ENCODE measurements at places on chromosomes 7 and 10.

- DNase-seq = no peak
Observed at GRCh38 chr7:96426027-96426426, 104.1 kb upstream of the SLC25A13 start.

DNA sequence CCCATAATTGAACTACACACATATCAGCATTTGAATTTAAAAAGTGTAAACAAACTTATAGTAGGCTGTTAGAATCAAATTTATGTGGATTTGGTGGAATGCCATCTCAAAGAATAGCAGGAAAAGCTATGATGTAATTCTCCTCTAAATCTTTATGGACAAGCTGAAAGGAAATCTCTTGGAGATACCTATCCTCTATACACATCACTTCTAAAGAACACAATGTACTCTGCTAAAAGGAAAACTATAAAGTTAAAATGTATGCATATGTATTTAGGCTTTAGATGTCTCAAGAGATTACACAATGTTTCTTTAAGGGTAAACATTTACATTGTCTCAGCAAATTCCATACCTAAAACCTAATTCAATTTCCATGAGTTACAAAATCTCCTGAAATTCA lies 323.3 kb downstream of the CRPPA start:
- DNase-seq = no peak

GRCh38 chr7:100826514-100827329 lies 601 bp downstream of the EPHB4 start:
- DNase-seq = no peak

GRCh38 chr10:86387178-86387794 lies 20.7 kb upstream of the GRID1 start:
- no peak for DNase-seq

- peak; percentile 87 for DNase-seq
Observed at GRCh38 chr10:5293691-5294550, 70.8 kb upstream of the UCN3 start.

DNA sequence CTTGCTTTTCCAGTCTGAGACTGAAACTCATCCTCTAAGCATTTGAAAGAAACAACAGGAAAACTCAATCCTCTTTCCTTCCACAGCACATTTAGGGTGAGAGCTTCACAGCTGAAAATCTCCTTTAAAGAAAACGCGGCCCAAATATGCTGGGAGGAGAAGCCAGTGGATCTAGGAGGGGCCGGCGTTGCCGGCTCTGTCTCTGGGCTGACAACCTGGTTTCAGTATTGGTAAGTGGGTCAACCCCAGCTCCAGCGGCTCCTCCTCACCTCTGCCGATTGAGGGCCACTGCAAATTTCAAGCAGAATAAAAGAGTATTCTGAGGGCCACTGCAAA lies 75.3 kb upstream of the CPXM2 start:
- DNase-seq = no peak

DNA sequence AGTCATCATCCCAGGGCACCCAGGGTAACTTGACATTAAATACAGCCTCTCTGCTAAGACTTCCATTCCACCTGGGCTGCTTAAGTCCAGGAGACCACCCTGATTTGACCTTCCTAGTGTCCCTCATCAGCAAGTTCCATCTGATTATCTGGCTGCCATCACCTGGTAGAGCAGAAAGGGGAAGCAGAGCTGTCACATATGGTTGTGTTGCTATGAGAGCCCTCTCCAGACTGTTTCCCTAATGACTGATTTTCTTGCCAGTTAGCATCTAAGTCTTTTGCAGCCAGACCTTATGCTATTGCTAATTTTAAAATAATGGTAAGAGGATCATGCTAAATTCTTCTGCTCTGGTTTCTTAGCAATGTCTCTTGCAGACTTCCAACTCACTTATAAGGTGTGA lies 38.7 kb downstream of the KCNH2 start:
- no peak for DNase-seq

- no peak for DNase-seq
Observed at GRCh38 chr7:51180092-51180491, 136.5 kb downstream of the COBL start.

DNA sequence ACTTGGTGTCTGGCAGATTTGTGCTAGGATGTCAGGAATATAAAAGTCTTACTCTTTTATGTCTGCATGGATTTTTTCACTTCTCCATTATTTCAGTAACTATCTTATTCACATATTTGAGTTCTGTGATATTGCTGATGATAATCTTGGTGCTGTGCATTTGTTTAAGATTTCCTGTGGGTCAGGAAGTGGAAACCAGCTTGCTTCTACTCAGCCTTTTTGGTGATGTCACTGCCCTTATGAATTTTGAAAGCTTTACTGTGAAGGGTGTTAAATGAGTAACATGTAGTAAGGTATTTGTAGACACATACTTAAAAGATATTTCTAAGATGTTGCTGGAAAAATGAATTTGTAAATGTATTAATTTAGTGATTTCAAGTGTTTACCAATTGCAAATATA lies 69.5 kb upstream of the VOPP1 start:
- DNase-seq = no peak

GRCh38 chr10:117457071-117457810 lies 82.0 kb upstream of the PDZD8 start:
- no peak for DNase-seq

- peak; percentile 57 for DNase-seq
Observed at GRCh38 chr7:2019711-2020511, 212.8 kb downstream of the MAD1L1 start.

- no peak for DNase-seq
Observed at GRCh38 chr7:2913760-2914387, 69.8 kb upstream of the GNA12 start.

DNA sequence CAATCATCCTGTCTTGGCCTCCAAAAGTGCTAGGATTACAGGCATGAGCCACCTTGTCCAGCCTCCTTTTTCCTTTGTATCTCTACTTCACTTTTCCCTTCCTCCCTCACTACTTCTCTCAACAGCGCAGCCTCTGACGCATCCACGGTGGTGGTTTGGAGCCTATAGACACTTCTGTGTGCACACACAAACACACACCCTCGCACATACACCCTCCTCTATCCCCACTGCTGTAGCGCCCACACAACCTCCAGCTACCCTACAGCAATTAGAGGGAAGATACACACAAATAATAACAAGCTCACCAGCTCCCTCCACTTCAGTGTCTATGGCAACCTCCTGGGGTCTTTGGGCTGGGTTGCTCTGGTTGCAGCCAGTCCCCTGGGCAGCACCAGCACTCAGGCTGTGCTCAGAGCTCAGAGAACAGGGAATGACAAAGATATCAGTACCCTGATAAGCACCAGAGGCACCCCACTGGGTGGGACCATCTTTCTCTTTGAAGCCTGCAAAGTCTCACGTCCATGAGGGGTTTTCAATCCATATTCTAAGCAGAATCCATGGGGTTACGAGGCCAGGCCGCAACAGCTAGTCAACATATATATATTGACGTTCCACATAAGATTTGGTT lies 3.3 kb upstream of the CAMK2G start:
- DNase-seq = no peak

- DNase-seq = no peak
Observed at GRCh38 chr10:130472236-130472635, 336.0 kb downstream of the GLRX3 start.

DNA sequence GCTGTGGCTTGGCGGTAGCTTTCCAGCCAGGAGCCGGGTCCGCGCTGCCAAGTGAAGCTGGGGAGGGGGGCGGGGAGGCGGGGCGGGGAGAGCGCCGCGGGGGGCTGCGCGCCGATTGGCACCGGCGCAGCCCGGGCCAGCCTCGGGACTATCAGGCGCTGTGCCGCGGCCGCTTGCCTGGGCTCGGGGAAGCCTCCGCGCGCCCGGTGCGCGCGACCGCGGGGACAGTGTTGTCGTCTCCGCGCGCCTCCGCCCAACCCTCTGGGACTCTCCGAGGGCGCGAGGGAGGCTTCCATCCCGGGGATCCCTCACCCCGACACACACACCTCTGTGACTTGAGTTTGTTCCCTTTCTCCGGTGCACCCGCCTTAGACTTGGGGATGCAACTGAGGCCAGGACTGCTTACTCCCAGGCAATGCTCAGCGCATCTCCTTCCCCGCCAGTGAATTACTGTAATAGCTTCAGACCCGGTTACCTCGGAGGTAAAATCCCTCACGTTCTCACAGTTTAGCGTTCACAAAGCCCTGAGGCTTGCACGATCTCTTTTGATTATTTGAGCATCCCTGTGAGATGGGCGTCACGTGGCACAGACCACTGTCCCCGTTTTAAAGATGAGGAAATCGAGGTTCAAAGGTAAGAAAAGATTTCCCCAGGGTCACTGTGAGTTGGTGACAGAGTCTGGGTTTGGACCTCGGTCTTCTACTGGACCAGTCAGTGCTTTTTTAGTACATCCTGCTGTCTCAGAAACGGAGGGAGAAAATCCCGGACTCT lies at the start of gene NKX1-2:
Gene NKX1-2, minus strand, starts transcription at position 24 of the 771 bp plus-strand sequence. CDS start 92 bp downstream, outside the sequence.
- no peak for DNase-seq

DNA sequence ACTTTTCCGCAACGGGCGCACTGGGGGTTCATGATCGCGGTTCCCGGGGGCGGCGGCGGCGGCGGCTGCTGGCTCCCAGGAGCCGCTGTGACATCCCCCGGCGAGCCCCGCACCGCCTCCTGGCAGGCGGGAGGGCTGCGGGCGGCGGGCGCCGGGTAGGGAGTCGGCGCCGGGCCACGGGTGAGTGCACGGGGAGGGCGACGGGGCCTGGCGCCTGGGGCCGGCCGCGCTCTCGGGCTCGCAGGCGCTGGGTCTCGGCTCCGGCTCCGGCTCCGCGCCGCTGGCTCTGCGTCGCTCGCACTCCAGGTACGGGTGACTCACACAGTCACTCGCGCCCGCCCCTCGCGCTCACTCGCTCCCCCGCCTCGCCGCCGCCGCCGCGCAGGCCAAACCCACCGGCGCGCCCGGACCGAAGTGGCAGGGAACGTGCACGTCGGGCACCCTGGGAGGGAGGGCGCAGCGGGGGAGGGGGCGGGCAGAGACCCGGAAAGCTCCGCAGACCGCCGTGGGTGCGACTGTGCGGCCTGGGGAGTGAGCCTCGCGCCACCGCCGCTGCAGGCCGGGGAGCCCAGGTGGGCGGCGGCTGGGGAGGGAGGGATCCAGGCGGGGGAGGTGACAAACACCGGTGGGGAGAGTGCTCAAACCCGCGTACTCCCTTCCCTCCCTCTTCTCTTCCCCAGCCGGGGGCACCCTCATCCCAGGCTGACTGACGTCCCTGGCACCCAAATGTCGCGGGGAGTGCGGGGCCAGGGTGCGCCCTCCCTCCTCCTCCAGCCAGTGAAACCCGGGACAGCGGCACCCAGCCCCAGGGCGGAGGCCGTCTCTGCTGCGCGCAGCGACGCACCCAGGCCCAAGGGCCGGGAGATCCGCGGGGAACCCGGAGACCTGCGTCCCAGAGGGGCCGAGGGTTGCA lies 276.9 kb upstream of the NEBL start:
- DNase-seq = peak; percentile 64

DNA sequence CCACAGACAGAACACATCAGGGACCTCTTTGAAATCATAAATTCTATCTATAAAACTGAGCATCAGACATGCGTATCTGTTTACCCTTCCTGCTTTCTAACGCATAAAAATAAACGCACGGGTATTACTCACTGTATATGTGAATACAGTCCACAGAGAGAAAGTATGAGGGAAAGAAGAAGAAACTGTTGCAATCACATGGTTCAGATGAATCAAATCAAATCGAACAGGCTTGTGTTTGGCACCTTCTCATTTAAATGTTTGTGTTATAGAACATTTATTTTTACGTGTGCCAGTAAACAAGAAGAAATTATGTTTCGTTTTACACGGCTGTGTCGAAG lies 322.0 kb downstream of the FRMD4A start:
- no peak for DNase-seq

DNA sequence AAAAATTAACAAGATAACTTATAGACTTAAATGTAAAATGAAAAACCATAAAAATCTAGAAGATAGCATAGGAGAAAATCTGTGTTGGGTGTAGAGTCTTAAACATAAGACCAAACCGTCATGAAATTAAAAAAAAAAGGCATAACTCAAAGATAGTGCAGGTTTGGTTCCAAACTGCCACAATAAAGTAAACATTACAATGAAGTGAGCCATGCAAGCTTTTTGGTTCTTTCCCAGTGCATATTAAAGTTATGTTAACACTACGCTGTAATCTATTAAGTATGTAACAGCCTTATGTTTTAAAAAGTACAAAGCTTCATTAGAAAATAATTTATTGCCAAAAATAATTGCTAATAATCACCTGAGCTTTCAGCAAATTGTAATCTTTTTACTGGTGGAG lies 1366.5 kb upstream of the LRRTM3 start:
- no peak for DNase-seq

DNA sequence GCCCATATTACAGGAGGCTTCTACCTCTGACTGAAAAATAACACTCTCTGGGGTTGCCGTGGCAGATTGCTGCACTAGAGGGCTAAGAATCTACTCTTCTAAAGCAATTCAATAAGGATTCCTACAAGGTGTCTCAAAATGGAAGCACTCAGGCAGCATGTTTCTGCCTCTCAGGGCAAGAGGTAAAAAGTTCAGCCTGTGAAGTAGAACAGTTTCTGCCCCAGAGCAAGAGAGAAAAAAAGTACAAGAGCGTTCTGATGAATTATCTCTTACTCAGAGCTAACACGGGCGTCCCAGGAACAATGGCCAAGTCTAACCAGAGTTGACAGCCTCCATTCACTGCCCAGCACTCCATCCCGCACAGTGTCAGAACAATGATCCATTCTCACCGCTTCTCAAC lies 71.3 kb upstream of the TES start:
- no peak for DNase-seq

- no peak for DNase-seq
Observed at GRCh38 chr10:129849452-129849750, 114.7 kb downstream of the EBF3 start.

DNA sequence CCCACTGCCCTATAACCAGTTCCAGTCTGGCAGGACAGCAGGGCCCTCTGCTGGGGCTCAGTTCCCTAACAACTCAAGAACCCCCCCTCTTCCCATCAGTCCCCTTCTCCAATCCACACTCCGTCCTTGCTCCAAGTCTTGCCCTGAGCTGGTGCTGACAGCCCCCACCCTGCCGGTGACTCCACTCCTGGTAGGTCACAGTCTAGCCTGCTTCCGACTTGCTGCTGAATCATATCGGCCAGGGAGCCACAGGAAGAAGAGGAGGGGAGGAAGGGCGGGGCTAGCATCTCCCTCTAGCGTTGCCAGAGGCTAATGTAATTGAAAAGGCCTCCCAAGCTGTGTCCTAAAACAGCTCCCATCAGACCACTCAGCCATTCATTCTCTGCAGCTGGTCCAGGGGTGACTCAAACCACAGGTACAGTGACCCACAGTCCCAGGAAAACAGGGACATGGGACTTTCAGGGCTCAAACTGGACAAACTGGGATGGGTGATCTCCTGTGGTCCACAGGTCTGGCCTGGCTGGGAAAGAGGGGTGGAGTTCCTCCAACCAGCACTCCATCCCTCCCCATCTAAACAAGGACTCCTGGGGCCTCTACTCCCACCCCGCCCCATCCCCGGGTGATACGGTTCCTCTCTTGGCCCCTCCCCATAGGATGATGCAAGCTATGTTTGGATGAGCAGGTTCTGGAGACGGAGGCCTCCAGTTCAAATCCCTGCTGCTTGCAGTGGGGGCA lies 158.8 kb downstream of the SH3PXD2A start:
- DNase-seq = peak; percentile 82

All from activated T-cell treated with anti-CD3 and anti-CD28 coated beads, Interleukin-2, amount 50 U/mL, for 48 hours (primary cell).